Astrocyte of the spinal cord (primary cell): ENCODE measurements at places on chromosomes 6 and 20.

DNA sequence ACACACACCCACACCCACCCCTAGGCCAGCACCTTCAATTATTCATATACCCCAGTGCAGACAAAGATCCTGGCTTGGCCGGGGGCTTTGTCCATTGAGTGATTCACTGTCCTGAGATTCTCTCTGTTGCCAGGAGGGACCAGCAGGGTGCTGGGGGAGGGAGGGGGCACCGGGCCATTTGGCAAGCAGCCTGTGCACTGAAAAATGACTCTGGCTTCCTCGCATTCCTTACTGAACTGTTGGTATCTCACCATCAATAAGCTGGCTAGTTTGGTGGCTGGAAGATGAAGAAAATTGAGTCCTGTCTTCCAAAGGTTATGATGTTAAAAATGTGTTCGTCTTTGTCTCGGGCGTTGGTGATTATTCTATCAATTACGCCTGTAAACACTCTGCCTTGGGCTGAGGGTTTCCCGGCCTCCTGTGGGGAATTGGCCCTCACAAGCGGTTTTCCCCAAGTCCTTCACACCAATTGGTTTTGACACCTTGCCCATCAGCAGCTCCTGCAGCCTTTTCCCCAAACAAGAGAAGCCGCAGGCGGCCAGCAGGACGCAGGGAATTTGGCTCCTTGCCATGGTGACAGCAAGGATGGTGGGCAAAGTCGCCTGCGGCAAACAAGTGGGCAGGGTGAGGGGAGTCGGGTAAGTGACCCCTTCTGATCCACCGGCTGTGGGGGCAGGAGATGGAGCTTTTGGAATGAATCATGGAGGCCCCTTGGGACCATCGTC lies 4.9 kb downstream of the VSTM2L start:
- DNase-seq = peak; percentile 91

DNA sequence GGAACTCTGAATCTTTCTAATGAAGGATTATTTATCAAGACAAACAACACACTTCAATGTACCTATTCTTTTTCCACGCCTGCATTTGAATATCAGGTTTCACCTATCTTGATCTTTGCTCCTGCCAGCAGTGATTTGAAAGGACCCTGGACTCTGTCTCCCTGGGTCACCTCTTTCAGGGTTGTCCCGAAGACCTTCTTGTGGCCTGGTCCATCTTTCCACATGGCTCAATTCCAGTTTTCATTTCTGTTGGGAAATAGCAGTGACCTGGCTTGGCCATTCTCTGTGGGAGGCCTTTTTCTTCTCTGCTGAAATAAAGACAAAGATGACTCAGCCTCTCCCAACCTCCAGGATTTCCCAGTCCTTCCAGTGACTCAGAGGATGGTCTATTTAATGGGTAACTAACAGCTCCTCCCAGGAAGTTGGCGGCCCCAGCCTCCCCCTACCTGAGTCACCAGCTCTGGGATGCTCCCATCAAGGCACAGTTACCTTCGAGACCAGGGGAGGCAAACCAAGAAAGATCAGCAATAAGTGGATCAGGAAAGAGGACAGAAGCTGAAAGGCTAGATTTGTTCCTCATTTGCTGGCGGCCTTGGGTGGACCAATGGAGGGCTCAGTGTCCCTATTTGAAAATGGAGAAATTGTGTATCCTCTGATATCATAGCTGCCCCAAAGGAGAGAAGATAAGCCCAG lies 120.2 kb upstream of the RNF24 start:
- DNase-seq = peak; percentile 98

DNA sequence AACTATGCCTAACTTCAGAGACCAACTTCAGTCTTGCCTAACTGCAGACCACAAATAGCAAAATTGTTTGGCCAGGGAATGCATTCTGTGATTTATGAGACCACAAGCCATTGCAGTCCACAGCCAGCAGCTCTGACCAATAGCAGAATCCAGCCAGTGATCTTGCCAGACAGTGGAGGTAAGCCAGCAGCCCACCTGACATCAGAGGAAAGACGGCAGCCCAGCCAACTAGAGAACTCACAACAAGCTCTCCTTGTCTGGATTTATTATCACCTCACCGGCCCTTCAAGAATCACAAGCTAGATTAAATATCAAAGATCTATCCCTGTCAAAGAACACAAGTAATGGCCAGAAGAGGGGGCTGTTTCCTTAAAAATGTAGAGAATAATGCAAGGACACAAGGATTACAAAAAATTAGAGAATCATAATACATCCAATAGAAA lies 66.5 kb upstream of the SLC35F1 start:
- peak; percentile 76 for DNase-seq

DNA sequence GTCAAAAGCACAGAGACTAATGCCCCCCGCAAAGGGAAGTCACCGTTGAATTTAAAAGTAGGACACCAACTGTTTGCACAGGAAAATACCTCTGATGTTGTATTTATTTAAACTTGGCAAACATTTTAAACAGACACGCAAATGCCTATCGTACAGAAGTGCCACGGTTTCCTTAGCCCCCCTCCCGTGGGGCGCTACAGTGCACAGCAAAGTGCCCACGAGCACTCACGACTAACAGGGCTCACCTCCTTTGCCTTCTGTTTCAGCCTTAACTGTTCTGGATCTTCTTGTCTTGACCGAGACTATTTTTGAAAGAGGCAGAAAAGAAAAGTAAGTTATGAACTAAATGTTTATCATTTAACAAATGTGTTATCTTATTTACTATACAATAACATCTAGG lies 67.8 kb downstream of the TAF4 start:
- no peak for DNase-seq

DNA sequence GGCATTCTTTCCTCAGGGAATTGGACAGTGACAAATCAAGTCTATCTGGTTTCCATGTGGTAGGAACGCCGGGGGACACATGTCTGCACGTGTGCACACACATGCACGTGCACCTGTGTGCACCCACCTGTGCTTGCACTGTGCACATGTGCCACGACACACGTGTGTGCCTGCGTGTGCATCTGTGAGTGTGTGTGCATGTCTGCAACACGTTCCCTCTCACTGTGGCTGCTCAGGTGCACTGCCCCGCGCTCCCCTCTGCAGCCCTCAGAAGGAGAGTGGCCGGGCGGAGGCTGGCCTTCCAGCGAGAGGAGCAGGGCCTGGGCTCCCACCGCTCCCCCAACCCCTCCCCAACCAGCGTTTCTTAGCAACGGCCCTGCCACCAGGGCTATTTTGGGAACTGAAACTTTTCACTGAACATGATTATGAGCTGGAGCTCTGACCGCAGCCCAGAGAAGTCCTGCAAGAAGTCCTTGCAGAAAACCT lies 147.8 kb downstream of the PHACTR3 start:
- no peak for DNase-seq

DNA sequence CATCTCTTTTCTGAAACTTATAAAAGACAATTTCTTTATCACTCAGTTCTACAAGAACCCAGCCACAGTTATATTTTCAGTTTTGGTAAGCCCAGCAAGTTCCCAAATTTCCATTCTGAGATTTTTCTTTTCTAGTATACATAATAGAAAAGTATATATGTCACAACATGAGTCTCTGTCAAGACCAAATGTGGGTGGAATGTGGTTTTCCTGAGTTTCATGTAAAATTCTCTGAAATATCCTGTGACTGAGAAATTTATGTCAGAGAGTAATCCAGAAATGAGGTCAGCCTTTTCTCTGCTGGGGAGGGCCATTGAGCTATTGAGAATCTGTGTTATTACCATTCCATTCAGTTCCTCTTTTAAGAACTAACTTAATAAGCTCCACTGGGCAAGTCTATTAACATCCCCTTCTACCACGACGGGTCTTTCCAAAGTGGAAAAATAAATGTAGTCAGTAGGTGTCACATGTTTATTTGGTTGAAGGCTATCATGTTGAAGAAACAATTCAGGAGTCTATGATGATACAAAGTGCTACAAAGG lies 100.7 kb upstream of the HMGN3 start:
- DNase-seq = no peak

- peak; percentile 54 for DNase-seq
These were observed 2.0 kb downstream of the ATXN1 start for GRCh38 chr6:16759181-16759645.

- no peak for DNase-seq
These were observed 168.0 kb downstream of the PTPRK start for GRCh38 chr6:128352366-128352765.

GRCh38 chr6:47071681-47072080 lies 29.5 kb upstream of the ADGRF1 start:
- DNase-seq = no peak

DNA sequence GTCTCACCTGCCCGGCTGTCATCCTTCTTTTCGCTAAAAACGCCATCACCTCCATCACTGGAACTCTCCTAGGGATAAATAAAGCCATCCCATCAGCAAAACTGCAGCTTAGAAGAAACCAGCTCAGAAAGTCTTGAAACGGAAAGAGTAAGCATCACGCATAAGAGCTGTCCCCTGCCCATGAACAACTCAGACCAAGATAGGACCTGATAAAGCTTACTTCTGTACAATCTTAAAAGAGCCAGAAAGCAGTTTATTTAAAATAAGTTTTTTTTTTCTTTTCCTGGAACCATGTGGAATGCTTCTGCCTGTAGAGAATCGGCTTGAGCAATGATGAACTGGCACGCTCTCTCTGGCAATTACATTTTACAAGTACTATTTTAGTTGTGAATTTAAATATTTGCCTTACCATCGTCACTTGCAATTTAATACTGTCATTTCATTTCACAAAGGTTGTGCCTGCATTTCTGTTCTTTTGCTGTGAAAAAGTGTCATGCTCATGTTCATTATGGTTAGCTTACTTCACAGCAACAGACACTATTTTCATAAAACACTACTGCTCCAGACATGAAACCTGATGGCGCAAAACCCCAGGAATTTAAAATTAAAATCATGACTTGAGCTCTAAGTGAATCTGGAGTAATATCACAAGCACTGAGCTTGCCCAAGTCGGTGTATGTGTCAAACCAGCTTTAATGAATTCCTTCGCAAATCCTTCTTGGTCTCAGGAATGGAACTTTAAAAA lies 59.6 kb upstream of the EMILIN3 start:
- no peak for DNase-seq

- no peak for DNase-seq
These were observed 102.8 kb upstream of the TFAP2D start for GRCh38 chr6:50610562-50610961.

- DNase-seq = no peak
These were observed 16.9 kb downstream of the SLC22A3 start for GRCh38 chr6:160365117-160365516.

GRCh38 chr6:80331974-80332373 lies 225.5 kb downstream of the BCKDHB start:
- no peak for DNase-seq

DNA sequence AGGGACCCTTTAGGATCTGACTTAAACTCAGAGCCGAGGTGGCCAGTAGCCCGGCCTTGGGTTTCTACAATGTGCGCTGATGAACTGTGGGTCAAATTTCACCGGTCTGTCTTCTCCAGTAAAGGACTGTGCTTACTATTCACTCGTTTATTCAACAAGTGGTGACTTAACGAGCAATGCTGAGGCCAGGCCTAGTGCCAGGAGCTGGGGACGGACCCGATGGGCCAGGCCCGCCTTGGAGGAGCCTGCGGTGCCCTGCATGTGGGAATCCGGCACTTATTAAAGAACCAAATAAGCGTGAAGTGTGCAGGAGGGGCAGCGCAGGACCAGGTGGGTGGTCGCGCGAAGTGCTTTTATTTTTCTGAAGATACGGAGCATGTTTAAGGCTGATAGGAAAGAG lies 24.0 kb downstream of the CTCFL start:
- DNase-seq = no peak

DNA sequence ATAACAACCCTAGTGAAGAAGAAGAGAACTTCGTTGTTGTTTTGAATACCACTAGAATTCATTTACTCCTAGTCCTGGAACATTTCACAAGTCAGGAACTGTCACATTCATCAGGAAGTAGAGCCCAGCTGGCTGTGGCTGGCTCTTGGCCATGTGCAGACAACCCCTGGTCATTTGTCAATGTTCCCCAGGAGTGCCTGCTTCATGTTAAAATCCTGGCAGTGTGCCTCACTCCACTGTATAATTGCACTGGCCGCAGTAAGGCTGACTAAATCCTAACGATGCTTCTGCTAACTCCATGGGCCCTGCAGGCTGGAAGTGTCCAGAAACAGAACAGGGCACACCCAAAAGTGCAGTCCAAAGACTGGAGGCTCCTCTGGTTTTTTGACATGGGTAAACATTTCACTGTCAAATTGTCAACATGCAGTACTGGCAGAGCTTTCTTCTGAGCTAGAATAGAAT lies 41.5 kb upstream of the ADGRF1 start:
- DNase-seq = peak; percentile 86

DNA sequence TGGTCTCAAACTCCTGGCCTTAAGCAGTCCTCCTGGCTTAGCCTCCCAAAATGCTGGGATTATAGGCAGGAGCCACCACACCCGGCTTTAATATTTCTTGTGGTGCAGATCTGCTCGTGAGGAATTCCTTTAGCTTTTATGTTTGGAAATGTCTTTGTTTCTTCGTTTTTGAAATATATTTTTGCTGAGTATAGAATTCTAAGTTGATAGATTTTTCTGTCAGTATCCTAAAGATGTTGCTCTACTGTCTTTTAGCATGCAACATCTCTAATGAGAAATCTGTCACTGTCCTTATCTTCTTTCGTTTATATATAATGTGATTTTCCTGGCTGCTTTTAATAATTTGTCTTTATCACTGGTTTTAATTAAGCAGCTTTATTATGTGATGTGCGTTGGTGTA lies 75.1 kb downstream of the ZFAND3 start:
- DNase-seq = no peak

GRCh38 chr6:118198746-118199145 lies 291.7 kb downstream of the SLC35F1 start:
- peak; percentile 57 for DNase-seq

- DNase-seq = peak; percentile 61
These were observed 117.0 kb downstream of the RTN4IP1 start for GRCh38 chr6:106512048-106512967.

- DNase-seq = peak; percentile 47
These were observed 41.3 kb downstream of the TXLNB start for GRCh38 chr6:139250296-139251044.

DNA sequence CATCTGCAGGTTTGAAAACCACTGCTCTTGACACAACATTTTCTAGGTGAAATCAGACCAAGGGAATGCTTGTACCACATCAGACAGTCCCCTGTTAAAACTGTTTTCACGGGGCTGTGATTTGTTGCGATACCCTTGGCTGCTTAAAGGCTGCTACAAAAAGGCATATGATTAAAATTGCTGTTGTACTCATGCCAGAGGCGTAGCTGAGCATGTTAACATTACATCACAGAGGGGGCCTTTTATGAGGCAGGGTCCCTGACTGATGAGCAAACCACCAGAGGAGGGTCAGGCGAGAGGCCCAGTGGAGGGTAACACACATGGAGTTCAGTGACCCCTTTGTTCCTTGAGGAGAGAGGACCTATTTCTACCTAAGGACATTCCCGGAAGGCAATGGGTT lies 70.4 kb upstream of the CDYL start:
- DNase-seq = no peak

GRCh38 chr6:149890629-149891045 lies 7.3 kb downstream of the RAET1E start:
- no peak for DNase-seq

- DNase-seq = peak; percentile 42
These were observed 81.7 kb downstream of the COL9A1 start for GRCh38 chr6:70221025-70221714.

GRCh38 chr6:109383438-109383940 lies 1.2 kb upstream of the CD164 start:
- DNase-seq = no peak

GRCh38 chr6:19127081-19127480 lies 710.1 kb upstream of the ID4 start:
- no peak for DNase-seq

GRCh38 chr6:80439721-80440470 lies 333.4 kb downstream of the BCKDHB start:
- no peak for DNase-seq

- no peak for DNase-seq
These were observed 65.2 kb upstream of the ADGRF4 start for GRCh38 chr6:47633141-47633540.

- DNase-seq = no peak
These were observed 166.5 kb downstream of the PLCB1 start for GRCh38 chr20:8298426-8299043.
